HAP-1 (cell line): ENCODE measurements at places on chromosomes 7 and 10.
A peak's percentile ranks its signal among the peaks of the same experiment; 100 is the strongest.

DNA sequence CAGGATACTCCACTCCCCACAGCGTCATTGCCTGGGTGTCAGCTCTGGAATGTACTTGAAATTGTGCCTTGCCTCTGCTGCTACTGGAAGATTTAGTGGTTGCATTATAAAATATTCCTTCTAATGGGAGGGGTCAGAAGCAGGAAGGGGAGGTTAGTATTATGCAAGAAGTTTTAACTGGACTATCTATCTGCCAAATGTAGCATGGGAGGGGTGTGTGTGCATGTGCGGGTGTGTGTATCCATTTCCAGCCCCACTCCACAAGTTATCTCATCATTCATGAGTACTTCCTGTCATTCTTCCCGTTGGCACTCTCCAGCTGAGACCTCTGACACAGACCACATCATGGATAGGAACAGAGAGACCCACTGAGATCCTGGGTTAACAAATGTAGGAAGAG lies 13.4 kb downstream of the MBL2 start:
- no peak for DNase-seq

- no peak for DNase-seq
Measured at GRCh38 chr7:44043902-44044301, 600 bp upstream of the DBNL start.

DNA sequence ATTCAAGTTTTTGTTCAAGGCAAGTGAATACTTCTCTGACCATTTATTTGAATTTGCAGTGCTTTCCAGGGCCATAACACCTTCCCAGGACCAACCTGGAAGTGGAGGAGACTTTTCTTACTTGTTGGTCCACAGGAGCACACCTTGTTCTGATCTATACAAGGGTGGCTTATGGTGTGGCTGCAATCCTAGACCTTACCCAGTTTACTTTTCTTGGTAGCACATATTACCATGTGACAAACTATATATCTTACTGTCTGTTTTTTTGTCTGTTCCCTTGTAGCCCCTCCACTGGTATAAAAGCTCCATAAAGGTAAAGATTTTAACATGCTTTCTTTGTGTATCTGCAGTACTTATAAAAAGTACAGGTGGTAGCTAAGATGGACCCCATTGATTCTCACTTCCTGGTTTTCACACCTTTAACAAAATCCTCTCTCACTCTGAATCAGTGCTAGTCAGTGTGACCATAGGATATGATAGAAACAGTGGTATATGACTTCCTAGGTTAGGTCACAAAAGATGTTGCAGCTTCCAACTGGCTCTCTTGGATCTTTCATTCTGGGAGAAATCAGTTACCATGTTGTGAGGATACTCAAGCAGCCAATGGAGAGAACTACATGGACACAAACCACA lies 5.6 kb upstream of the ASB4 start:
- DNase-seq, result no peak

- DNase-seq, result no peak
Measured at GRCh38 chr10:133388973-133389818, 4.8 kb upstream of the MTG1 start.

GRCh38 chr10:117929327-117930067 lies 117.2 kb downstream of the RAB11FIP2 start:
- DNase-seq, result no peak

- DNase-seq, result no peak
Measured at GRCh38 chr7:85561706-85562105, 374.9 kb upstream of the SEMA3D start.

GRCh38 chr10:79073784-79074432 lies 5.1 kb downstream of the ZMIZ1 start:
- peak; percentile 36 for DNase-seq

DNA sequence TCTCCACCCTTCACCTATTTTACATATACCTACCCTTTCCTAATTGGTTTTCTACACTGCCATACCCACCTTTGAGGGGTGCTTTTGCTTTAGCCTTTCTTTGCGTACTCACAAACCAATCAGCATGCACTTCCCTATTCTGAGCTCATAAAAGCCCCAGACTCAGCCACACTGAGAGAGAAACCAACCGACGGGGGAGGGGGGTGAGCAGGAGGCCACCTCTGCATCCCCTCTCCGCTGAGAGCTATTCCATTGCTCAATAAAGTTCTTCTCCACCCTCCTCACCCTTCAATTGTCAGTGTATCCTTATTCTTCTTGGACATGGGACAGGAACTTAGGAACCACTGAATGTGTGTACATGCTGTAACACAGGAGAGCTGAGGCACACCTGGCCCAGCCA lies 9.0 kb upstream of the FKBP9 start:
- DNase-seq, result no peak

GRCh38 chr7:92830532-92831110 lies 5.8 kb downstream of the CDK6 start:
- no peak for DNase-seq

DNA sequence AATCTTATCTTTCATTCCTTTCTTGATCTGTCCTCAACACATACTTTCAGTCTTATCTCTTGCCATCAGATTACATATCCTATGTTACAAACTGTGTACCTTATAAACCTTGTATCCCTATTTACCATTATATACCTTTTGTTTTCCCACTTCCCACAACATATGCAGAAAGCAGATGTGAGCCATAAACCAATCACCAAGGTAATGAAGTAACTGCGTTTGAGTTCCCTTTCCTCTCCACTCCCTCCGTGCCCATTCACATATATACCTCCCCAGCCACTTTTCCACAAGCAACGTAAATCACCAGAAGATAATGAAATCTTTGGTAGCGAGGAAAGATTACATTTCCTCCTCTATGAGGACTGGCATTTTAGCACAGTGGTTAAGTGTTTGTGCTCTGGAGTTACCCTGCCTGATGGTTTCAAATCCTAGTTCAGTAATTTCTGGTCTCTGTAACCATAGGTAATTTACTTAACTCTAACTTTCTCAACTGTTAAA lies 55.5 kb upstream of the PHF14 start:
- DNase-seq, result no peak

GRCh38 chr10:113704637-113705343 lies 25.1 kb downstream of the CASP7 start:
- DNase-seq, result peak; percentile 36

GRCh38 chr7:22213081-22213480 lies 143.9 kb downstream of the RAPGEF5 start:
- DNase-seq, result no peak

- no peak for DNase-seq
Measured at GRCh38 chr7:6436385-6436685, 11.4 kb downstream of the DAGLB start.
